ENCODE measurements at places on chromosomes 6 and 20. TPM values are rescaled to one million over a fixed set of nuclear protein-coding genes. Genes with fewer than 3 reads are reported as not detected.

The OPN5 gene
- not detected for total RNA-seq

The DIDO1 gene
- 27.5 TPM for total RNA-seq

The CNR1 gene
- total RNA-seq: 0.72 TPM

The DDX27 gene
- 46.3 TPM for total RNA-seq

All from tracheal epithelial cell (primary cell).